Activated CD4-positive, alpha-beta memory T cell treated with anti-CD3 and anti-CD28 coated beads for 36 hours (primary cell): ENCODE measurements at places on chromosomes 2 and 18. TPM values are rescaled to one million over a fixed set of nuclear protein-coding genes. Genes with fewer than 3 reads are reported as not detected.
A peak's percentile ranks its signal among the peaks of the same experiment; 100 is the strongest.

DNA sequence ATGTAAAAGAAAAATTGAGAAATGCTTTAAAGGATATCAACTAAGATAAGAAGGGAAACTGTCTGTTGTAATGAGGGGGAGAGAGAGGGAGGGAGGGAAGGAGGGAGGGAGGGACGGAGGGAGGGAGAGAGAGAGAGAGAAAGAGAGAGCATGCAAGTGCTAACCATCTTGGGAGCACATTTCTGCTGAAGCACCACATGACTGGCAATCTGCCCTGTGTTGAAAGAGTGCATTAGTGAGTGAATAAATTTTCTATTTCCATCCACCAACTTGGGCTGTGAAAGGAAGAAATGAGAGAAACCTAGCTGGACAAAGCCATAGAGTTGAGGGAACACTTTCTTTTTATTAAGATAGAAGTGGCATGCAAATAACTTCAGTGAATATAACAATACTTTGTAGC lies 110.7 kb downstream of the TMX3 start:
- H3K27me3 ChIP-seq: no peaks in the 10 kb centered on the region
- H3K36me3 ChIP-seq: no peaks in the 10 kb centered on the region
- H3K4me1 ChIP-seq: no peaks in the 10 kb centered on the region
- H3K27ac ChIP-seq: no peak overlapping the region
- H3K4me3 ChIP-seq: no peak overlapping the region

- H3K27ac ChIP-seq: no peak overlapping the region
- peaks cover 73% of the 10 kb centered on the region for H3K4me1 ChIP-seq
- no peak overlapping the region for H3K4me3 ChIP-seq
- H3K36me3 ChIP-seq: peaks cover 12% of the 10 kb centered on the region
- DNase-seq: no peak
Measured at GRCh38 chr2:160321006-160321405, 120.9 kb upstream of the ITGB6 start.

DNA sequence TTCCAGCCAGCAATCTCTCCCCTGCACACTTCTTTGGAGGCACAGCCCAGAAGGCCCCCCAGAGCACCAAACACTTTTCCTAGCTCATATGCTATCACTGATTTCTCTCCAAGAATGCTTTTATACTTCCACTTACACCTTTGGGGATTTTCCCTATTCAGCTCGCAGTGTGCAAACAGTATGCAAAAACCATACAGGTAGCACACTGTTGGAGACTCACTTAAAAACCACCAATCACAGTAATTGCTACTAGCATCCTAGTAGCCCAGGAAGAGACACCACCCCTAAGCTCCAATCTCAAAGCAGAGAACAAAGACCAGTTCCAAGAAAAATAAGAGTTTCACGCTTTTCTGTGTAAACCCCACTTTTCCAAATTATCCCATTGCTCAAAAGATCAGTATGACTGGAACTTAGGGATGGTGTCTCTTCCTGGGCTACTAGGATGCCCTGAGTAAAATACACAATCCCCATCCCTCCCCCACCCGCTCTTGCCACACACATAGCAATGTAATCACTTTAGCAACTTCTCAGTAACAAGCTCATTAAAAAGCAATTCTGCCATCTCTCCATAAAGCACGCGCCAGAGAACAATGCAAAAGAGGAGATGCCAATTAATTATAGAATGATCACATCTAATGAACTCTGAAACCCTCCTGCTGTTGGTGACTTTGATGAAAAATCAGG lies 43.0 kb downstream of the KLF7 start:
- H3K4me3 ChIP-seq: no peak overlapping the region
- peaks cover 36% of the 10 kb centered on the region for H3K36me3 ChIP-seq
- peaks cover 66% of the 10 kb centered on the region for H3K4me1 ChIP-seq
- no peaks in the 10 kb centered on the region for H3K27me3 ChIP-seq
- peak overlapping the region; percentile 85 for H3K27ac ChIP-seq

- peaks cover 48% of the 10 kb centered on the region for H3K4me1 ChIP-seq
- H3K36me3 ChIP-seq: no peaks in the 10 kb centered on the region
- H3K27ac ChIP-seq: peak overlapping the region; percentile 35
- no peak overlapping the region for H3K4me3 ChIP-seq
- H3K27me3 ChIP-seq: no peaks in the 10 kb centered on the region
Measured at GRCh38 chr2:126761981-126762878, 106.3 kb downstream of the GYPC start.

- no peaks in the 10 kb centered on the region for H3K4me1 ChIP-seq
- no peaks in the 10 kb centered on the region for H3K36me3 ChIP-seq
- peaks cover 54% of the 10 kb centered on the region for H3K27me3 ChIP-seq
Measured at GRCh38 chr2:238816291-238816690, 31.6 kb upstream of the TWIST2 start.

DNA sequence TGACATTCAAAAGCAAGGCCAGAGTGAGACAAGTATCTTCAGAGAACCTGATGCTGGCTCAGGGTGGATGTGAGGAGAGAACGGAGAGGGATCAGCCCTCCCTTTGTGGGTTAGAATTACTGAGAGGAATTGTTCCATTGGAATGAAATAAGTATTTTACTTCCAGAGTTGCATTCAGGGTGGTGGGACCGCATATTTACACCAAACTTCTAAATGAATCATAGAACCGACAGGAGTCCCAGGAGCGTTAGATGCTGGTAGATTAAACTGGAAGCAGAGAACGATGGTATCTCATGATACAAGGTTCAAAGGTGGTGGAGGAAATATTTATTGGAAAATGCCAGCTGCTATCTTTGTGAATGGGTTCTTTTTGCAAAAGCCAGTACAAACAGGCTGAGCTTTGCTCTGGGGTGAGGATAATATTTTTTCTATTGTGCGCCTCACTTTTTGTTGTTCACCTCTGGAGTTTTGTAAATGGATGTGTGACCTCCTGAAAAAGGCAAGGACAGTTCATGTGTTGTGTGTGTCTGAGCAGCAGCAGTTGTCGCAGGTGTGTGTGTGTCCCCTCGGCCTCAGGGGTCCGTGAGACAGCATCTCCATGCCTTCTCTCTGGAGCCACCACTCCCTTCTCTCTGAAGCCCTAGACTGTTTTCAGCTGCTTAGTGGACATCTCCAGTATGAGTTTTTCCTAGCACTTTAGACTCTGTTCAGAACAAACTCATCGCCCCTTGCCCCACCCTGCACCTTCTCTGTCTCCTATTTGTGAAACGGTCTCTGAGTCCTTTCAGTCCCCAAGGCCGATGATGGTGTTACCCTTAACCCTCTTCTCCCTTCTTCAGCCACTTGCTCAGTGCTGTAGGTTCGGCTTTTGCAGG lies 17.8 kb downstream of the MTCL1 start:
- no peak overlapping the region for H3K4me3 ChIP-seq
- no peaks in the 10 kb centered on the region for H3K27me3 ChIP-seq
- no peak overlapping the region for H3K27ac ChIP-seq
- H3K4me1 ChIP-seq: peaks cover 1% of the 10 kb centered on the region

DNA sequence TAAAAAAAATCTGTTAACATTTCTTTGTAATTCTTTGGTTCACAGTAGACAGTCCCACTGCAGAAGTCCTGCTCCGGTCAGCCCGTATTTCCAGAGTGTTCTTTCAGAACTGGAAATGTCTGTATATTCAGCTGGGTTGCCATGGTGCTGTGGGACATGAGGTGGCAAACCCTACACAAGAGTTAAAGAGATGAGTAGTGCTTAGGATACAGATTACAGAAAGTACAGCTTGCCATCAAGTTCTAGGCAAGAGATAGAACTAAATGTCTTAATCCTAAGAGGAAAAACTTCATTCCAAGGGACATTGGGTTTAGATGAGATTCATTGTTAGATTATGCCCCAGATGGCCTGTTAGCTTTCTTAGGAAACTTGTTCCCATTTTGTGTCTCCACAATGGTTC lies 60.1 kb downstream of the FMNL2 start:
- H3K27ac ChIP-seq: no peak overlapping the region
- peaks cover 12% of the 10 kb centered on the region for H3K27me3 ChIP-seq
- H3K4me3 ChIP-seq: no peak overlapping the region
- H3K4me1 ChIP-seq: peaks cover 7% of the 10 kb centered on the region
- no peak for DNase-seq

DNA sequence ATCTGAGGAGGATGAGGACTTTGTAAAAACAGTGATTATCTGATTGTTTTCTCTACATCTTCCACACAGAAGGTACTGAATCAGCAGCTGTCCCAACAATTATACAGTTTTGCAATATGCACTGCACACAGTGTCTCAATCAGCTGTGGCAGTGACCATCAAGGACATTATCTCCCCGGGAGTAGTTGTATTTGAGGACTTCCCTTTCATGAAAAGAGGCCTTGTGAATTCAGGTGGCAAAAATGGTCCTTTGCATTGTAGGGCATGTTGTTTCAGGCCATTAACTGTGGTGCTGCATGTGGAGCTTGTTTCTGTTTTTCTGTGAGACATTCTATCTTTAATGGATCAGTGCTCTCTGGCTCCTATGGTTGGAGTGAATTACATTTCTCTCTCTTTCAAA lies 779.4 kb upstream of the FSHR start:
- no peak overlapping the region for H3K4me3 ChIP-seq
- no peaks in the 10 kb centered on the region for H3K27me3 ChIP-seq
- H3K36me3 ChIP-seq: no peaks in the 10 kb centered on the region
- no peaks in the 10 kb centered on the region for H3K4me1 ChIP-seq

Gene ANKRD30BL
- total RNA-seq: not detected

- H3K27ac ChIP-seq: no peak overlapping the region
- H3K36me3 ChIP-seq: no peaks in the 10 kb centered on the region
- no peak for DNase-seq
- H3K4me3 ChIP-seq: no peak overlapping the region
- H3K27me3 ChIP-seq: no peaks in the 10 kb centered on the region
Measured at GRCh38 chr2:95267458-95268210, 6.6 kb upstream of the PROM2 start.

DNA sequence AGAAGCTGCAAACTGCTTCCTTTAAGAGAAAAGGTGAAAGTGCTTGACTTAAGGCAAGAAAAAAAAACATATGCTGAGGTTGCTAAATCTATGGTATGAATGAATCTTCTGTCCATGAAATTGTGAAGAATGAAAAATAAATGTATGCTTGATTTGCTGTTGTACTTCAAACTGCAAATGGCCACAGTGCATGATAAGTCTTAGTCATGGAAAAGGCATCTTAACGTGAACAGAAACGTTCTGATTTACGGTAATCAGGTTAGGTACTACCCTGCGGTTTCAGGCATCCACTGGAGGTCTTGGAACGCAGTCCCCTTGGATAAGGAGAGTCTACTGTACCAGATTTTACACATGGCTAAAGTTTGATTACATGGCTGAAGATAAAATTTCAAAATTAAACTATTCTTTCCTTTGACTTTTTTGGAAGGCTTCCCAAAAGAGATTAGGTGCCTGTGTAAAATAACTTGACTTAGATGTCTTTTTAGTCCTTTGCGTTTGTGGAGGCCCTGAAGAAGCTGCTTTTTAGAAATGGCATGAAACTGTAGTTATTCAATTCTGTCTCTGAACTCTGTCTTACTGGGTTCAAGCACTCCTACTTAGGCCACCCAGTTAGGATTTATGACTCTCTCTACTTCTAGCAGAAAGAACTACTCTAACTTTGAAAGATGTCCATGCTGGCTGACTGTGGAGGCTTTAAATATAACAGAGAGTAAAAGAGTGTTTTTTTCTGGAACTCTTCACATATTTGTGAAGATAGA lies 35.9 kb upstream of the SCN9A start:
- no peak overlapping the region for H3K27ac ChIP-seq
- no peak overlapping the region for H3K4me3 ChIP-seq
- no peak for DNase-seq
- no peaks in the 10 kb centered on the region for H3K4me1 ChIP-seq

- no peaks in the 10 kb centered on the region for H3K4me1 ChIP-seq
- H3K27me3 ChIP-seq: peaks cover 9% of the 10 kb centered on the region
- H3K4me3 ChIP-seq: no peak overlapping the region
- no peak for DNase-seq
- H3K36me3 ChIP-seq: no peaks in the 10 kb centered on the region
Measured at GRCh38 chr2:167817908-167818307, 429.5 kb downstream of the STK39 start.

DNA sequence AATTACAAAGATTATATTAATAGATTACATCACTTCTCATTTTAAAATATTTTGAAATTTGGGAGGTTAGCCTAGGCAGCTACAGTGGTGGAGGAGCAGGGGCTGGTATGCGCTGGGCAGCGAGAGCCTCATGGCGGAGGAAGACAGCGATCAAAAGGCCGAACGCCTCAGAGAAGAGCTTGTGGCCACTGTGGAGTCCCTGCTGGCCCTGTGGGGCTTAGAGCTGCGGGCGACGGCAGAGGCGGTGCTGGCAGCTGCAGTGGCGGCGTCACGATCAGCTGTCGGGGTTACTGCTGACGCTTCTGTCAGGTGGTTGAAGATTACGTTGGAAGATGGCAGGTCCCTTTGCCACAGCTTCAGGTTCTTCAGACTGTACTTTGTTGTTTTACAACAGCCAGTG lies 87.4 kb downstream of the ROCK2 start:
- no peaks in the 10 kb centered on the region for H3K27me3 ChIP-seq
- H3K4me1 ChIP-seq: no peaks in the 10 kb centered on the region
- no peak overlapping the region for H3K4me3 ChIP-seq

Gene PKP4
- total RNA-seq: 43.1 TPM

DNA sequence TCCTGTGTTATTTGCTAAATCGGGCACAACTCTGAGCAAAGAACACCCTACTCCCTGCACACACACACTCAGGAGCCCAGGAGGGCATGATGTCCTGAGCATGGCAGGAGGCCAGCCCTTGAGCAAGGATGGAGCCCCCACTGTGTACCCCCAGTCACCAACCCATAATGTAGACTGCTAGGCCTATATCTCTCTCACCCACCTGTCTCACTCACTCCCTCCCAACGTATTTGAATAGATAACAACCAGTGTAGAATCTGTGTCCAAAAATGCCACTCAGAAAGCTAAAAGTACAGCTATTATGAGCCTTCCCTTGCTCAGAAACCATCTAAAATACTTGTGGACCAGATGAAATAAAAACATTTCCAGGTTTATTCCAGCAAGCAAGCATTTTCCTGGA lies 29.3 kb downstream of the MERTK start:
- H3K27ac ChIP-seq: no peak overlapping the region
- peaks cover 4% of the 10 kb centered on the region for H3K27me3 ChIP-seq
- no peak overlapping the region for H3K4me3 ChIP-seq
- no peaks in the 10 kb centered on the region for H3K36me3 ChIP-seq

Gene UGT1A10
- not detected for total RNA-seq

Gene ODC1
- total RNA-seq: 138 TPM

Gene DPYSL5
- total RNA-seq: not detected

GRCh38 chr2:67997528-67997900 lies 65.3 kb downstream of the C1D start:
- no peak overlapping the region for H3K27ac ChIP-seq
- DNase-seq: no peak
- no peaks in the 10 kb centered on the region for H3K36me3 ChIP-seq
- H3K4me3 ChIP-seq: no peak overlapping the region

Gene GPR35
- 4.7 TPM for total RNA-seq

DNA sequence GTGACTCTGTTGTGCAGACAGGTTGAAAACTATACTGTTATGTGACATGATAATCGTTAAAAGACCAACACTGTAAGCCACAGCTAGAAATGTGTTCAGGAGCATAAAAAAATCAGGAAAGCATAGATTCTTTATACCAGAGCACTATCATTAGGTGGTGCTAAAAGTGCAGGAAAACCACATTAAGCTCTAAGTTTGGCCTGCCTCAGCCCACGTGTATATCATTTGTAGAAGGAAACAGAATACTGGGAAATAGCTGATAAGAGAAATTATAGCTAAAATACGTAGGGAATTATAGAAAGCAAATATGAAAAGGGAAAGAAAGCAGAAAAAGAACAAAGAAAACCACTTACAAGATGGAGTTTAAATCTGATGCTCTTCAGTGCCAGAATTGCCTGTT lies 26.5 kb upstream of the C2orf74 start:
- H3K27me3 ChIP-seq: no peaks in the 10 kb centered on the region
- H3K36me3 ChIP-seq: no peaks in the 10 kb centered on the region
- H3K4me3 ChIP-seq: no peak overlapping the region
